ENCODE measurements at places on chromosomes 6 and 20.

GRCh38 chr6:42051268-42051653 lies 937 bp downstream of the TAF8 start:
- no peak for DNase-seq

GRCh38 chr6:32102255-32102654 lies 6.9 kb downstream of the TNXB start:
- no peak for DNase-seq

DNA sequence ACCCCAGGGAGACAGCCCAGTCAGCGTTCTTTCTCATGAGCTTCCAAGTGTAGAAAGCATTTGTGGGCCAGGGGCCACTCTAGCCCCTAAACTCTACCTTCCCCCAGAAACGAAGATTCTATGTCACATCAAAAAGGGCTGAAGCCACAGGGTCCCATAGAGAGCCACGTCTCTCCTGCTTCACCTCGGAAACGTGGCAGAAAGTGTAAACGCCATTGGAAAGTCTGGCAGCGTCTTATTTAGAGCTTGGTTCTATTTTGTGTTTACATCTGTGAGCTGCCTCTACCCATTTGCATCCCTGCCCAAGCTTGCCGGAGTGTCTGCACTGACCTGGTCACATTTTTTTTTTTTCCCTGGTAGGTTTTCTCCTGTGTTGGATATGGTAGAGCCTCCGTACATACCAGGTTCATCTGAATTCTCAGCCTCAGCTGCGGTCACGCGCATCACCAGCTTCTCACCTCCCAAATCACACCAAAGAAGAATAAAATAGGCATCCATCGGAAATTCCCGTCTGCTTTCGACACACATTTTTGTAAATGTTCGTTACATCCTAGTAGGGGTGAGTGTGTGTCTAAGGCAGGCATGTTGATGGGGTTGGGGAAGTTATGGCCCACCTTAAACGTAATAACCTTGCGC lies 62.6 kb downstream of the NPEPL1 start:
- DNase-seq, result no peak

- DNase-seq, result peak; percentile 35
Measured at GRCh38 chr20:4014031-4014474, 1.3 kb downstream of the RNF24 start.

- DNase-seq, result no peak
Measured at GRCh38 chr20:13280609-13281324, 59.7 kb downstream of the ISM1 start.
